ENCODE measurements at places on chromosomes 1 and 21.

DNA sequence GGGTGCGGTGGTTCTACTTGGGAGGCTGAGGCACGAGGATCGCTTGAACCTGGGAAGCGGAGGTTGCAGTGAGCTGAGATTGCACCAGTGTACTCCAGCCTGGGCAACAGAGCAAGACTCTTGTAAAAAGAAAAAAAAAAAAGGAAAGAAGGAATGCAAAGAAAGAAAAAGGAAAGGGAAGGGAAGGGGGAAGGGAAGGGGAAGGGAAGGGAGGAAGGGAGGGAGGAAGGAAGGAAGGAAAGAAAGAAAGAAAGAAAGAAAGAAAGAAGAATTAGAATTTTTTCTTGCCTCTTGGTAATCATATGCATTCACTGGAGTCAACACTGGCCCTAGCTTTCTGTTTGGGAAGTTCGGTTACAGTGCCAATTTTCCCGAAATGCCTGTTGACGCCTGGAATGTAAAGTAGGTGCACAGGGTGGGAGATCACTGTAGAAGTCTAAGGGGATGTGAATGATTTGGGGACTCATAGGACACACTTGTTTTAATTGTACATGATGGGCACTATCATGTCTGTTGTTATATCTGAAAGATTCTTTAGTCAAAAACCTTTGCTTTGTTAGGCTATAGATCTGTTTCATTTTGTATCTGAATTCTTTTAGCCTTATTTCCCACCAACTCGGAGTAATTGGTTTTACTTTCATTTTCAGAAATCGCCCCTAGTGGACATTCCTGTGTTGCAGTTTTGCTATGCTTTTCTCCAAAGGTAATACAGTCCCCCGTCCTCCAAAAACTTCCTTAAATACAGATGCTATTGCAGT is 59.8 kb upstream of the MORC3 start:
- DNase-seq, result peak; percentile 59

DNA sequence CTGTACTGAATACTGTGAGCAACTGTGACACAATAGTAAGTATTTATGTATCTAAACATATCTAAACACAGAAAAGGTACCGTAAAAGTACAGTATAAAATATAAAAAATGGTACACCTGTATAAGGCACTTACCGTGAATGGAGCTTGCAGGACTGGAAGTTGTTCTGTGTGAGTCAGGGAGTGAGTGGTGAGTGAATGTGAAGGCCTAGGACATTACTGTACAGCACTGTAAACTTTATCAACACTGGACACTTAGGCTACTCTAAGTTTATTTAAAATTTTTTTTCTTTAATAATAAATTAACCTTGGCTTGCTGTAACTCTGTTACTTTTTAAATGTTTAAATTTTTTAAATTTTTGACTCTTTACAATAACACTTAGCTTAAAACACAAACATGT is 24.5 kb upstream of the SHCBP1L start:
- no peak for DNase-seq

GRCh38 chr1:151819227-151819835 is 12.3 kb downstream of the RORC start:
- DNase-seq, result no peak

- DNase-seq, result no peak
Measured at GRCh38 chr21:31457675-31458074, 113.6 kb upstream of the TIAM1 start.

GRCh38 chr1:26053718-26054560 is 8.0 kb upstream of the SLC30A2 start:
- no peak for DNase-seq

- no peak for DNase-seq
Measured at GRCh38 chr1:25800703-25801377, 847 bp downstream of the SELENON start.

- DNase-seq, result no peak
Measured at GRCh38 chr21:42248783-42249597, 30.1 kb downstream of the ABCG1 start.

GRCh38 chr1:183019860-183020259 is 3.4 kb upstream of the LAMC1 start:
- DNase-seq, result no peak

- DNase-seq, result no peak
Measured at GRCh38 chr1:3598051-3598491, 13.2 kb downstream of the MEGF6 start.

DNA sequence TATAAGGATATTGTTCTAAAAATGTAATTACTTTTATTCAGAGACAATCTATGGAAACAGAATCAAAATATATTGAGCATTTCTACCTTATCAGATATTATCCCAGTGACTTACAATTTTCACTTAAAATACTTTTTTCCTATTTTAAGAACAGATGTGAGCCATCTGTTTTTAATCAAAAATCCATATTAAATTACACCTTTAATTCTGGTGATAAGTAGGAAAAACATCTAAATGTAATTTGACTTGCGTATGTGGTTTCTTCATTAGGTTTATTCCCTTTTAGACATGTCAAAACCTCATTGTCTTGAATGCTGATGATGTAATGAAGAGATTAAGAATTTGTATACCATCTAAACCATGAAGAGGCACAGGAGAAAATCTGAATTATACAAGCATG is 1118.8 kb upstream of the TMPRSS15 start:
- no peak for DNase-seq

DNA sequence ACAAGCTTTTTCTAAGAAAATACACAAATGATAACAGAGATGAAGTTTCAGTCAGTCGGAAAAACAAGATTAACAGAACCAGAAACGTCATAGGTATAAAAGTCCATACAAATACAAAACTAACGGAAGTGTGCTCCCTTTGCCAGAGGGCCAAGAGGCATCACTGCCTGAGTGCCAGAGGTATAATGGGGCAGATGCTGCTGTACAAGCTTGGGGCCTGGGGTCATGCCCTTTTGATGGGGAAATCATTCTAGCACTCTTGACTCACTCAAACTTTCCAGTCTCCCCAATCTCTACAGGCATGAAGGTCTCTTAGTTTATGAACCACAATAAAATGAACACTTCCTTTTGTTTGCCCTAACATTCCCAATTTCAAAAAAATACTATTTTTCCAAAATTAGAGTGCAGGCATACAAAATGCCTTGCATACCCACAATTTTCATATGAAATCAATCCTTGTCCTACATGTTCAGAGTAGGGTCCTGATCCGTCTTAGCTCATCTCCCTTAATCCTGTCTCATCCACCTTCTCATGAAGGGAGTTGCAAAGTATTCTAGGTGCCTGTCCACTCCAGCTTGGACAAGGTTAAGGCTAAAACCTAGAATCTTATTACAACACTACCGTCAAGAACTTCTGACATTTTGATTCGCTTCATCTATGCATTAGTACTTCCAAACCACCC is 1.5 kb downstream of the RPL22 start:
- no peak for DNase-seq

- DNase-seq, result no peak
Measured at GRCh38 chr1:228767636-228768354, 32.5 kb downstream of the RHOU start.

DNA sequence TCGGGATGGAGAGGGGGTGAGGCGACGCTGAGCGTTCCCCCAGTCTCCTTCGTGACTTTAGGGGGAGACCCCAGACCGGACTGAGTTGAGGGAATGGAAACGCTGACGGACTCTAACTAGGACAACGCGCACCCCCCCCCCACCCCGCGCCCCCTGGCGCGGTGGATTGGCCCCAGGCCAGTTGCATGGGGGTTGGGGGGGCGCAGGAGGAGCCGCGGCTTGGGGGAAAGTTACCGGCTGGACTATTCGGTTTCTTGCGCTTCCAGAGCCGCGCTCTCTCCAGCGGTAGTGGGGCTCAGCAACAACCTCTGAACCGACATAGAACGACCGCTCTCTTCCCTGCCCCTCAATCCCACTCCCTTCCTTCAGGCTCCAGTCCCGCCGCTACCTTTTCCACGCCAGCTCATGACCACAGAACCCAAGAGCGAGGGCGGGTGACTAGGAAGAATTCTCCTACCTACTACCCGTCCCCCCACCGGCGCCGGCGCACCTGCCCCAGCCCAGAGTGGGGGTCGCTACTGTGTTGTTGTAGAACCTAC is 694 bp downstream of the ZBTB7B start:
- DNase-seq, result no peak

GRCh38 chr1:199857108-199857507 is 170.4 kb upstream of the NR5A2 start:
- DNase-seq, result no peak

- DNase-seq, result no peak
Measured at GRCh38 chr1:186775881-186776560, 52.7 kb upstream of the PLA2G4A start.

- no peak for DNase-seq
Measured at GRCh38 chr1:192832492-192832891, 23.7 kb downstream of the RGS2 start.

DNA sequence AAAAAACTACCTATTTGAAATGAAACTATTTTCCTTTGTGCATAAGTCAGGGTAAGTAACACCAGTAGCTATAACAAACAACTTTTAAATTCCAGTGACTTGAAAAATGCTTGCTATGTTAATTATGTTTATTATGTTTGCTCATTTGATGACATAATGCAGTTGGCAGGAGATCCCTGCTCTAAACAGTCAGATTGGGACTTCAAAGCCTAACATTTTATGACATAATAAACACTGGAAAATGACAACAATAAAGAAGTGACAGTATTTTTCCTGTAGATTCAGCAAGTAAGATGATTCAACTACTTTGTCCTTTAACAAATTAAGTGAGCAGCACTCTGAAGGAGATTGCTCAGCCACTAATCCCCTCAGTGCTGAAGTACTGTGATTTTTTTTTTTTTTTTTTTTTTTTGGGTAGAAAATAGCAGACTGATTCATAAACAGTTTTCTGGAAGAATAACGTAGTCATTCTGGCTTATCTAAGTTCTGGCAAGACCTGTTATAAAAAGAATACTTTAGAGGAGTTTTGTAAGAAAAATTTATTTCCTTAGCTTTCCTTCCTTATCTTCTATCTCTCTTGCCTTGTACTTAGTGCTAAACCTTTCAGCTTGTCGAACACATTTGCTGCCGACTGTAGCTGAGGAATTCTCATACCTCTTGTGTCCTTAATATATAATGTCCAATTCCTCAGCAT is 207.2 kb downstream of the PTGER3 start:
- DNase-seq, result no peak

DNA sequence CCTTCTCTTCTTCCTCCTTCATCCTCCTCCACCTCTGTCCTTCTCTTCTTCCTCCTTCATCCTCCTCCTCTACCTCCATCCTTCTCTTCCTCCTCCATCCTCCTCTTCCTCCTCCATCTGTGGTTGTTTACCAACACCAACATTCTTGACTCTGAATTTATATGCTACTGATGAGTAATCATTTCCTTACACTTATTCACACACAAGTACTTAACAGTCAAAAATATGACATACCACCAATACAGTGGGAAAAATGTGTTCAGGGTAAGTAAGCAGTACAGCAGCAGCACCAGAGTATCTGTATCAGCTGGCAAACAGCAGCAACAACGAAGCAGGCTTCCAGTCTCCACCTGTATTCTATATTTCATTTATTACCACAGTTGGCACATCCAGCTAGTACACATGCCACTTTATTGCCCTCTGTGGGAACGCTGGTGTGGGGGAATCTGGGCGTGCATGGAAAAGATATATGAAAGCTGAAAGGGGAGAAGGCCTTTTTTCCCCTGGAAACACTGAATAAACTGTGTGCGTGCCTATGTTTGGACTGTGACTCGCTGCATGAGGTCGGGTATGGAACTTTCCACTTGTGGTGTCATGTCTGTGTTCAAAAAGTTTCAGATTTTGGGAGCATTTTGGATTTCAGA is 16.0 kb downstream of the ADSS2 start:
- no peak for DNase-seq

- DNase-seq, result no peak
Measured at GRCh38 chr1:29505532-29506220, 269.4 kb downstream of the PTPRU start.

DNA sequence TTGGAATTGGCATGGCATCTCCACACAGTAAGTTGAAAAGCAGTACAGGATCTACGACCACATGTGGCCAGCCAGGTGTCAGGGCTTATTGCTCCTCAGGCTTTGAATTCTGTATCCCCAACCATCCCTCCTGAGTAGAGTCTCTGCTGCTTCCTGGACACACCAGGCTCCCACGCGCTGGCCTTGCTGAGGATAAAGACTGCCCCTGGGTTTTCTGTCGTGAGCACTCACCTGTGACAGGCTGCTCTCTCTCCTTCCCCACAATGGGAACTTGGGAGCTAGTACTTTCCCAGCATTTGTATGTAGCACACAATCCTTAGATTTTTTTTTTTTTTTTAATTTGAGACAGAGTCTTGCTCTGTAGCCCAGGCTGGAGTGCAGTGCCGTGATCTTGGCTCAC is 33.6 kb downstream of the PBX1 start:
- no peak for DNase-seq

GRCh38 chr1:86933562-86934377 is 19.3 kb downstream of the HS2ST1 start:
- DNase-seq, result no peak

DNA sequence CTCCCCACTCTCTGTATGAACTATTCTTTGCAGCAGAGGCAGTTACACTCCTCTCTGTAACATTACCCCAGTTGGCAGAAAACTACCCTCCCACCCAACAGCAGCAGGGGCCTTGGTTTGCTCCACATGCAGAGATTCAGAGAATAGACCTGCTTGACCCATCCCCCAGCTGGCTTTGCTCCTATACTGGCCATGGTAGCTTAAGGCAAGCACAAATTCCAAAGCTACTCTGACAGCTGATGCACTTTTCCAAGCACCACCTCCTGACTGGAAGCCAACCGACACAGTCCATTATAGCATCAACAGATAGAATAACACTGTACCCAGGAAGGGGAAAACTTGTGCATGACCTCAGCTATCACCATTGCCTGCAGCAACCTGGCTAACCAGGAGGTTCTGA is 846.5 kb upstream of the NCAM2 start:
- DNase-seq, result no peak

- no peak for DNase-seq
Measured at GRCh38 chr1:25430967-25431881, 527 bp downstream of the MACO1 start.

DNA sequence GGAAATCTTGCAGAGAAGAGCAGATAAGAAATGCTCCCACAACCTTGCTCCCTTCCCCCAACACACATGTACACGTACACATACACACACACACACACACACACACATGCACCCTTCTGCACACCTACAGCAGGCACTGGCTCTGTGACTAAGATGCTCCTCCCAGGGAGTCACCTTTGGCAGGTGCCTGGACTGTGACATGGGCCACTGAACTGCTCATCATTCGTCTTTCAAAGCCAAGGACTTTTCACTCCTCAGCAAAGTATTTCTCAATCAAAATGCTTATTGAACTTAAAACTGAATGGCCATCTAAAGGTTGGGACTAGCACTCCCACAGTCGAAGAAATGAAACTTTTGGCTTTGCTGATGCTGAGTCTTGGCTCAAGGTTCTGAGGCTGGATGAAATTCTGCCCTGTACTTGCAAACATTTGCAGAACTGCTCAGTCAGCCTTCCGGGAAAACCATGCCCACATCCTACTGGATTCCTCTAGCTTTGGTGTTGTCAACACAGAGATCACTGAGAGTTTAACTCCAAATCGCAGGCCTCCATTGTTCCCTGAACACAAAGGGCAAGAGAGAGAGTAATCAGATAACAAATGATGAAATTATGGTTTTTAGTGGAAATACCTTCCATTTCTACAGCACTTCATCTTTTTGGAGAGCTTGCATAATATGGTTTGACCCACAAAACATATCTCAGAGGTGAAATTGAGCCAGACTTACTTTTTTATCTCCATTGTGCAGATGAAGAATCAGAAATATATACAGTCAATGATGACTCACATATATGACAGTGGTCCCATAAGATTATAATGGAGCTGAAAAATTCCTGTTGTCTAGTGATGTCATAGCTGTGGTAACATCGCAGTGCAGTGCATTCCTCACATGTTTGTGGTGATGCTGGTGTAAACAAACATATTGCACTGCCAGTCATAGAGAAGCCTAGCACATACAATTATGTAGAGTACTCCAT is 72.4 kb upstream of the BCAR3 start:
- no peak for DNase-seq
